Large intestine (tissue), 12 donors: ENCODE measurements at places on chromosomes 12 and 14. TPM values are rescaled to one million over a fixed set of nuclear protein-coding genes. Genes with fewer than 3 reads are reported as not detected.
A peak's percentile ranks its signal among the peaks of the same experiment; 100 is the strongest.

The SLCO1B3 gene
- polyA plus RNA-seq, result not detected

The CD4 gene
- 17.4 TPM for polyA plus RNA-seq

The IAPP gene
- 0.10 TPM for polyA plus RNA-seq

The FAIM2 gene
- 8.9 TPM for polyA plus RNA-seq

The FOXM1 gene
- 18.2 TPM for polyA plus RNA-seq

The SLC4A8 gene
- 6.3 TPM for polyA plus RNA-seq

The CCDC198 gene
- polyA plus RNA-seq, result 90.7 TPM

- DNase-seq, result no peak
Measured at GRCh38 chr12:24226745-24227350, 277.4 kb upstream of the SOX5 start.

DNA sequence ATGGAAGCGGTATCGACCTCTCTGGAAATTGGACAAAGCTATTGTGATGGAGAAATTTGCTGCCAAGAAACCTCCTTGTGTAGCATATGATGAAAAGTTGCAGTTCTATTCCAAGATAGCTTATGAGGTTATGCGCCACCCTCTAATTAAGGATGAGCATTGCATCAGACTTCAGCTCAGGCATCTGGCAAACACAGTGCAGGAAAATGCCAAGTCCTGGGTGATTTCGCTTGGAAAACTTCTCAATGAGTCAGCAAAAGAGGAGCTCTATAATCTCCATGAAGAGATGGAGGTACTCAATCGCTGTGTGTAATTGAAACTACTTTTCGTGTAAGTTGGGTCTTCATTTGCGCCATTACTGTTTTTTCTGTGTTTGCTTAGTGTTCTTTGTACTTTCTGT is 51.2 kb downstream of the DNAH10 start:
- no peak for DNase-seq

- DNase-seq, result no peak
Measured at GRCh38 chr12:29066011-29066588, 83.0 kb upstream of the FAR2 start.

DNA sequence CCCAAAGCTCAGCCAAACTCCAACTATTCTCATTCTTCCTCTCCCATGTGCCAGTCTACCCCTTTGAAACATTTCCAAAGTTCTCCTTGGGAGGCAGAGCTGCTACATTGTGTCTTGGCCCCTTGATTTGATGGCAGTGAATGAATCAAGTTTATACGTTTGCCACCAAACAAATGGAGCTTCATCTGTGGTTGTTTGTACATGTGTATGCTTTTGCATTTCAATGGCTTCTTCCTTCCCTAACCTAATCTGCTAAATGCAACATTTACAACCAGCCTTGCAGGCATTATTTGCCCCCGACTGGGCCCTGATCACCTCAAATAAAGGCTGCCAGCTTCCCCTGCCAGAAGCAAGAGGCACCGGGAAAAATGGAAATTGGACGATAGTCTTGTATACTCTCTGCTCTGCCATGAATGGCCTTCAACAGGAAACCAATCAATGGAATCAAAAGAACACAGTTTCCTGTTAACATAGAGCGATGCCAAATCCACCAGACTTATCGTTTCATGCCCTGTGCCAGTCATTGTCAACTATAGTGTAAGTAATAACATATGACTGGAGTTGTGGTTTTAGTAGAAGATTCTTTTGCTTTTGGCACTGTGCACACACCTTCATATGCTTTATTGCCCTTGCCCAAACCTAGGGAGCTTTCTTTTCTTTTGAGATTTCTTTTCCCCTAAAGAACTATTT is 97.8 kb downstream of the TMEM30B start:
- no peak for DNase-seq

GRCh38 chr12:108240027-108240785 is 98.9 kb downstream of the CMKLR1 start:
- no peak for DNase-seq

DNA sequence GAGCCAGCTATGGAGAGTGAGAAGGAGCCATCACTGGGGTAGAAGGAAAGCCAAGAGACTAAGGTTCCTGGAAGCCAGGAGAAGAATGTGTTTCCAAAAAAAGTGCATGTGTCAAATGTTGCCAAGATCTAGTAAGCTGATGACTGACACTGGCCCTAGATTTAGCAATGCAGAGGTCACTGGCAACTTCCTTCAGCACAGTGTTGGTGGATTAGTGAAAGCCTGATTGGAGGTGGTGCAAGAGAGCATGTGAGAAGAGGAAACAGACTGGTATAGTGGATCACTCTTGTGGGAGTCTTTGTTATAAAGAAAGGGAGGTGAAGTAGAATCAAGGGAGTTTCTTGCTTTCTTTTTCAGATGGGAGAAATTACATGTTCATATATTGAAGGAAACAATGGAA is 34.1 kb upstream of the CHGA start:
- no peak for DNase-seq

- DNase-seq, result no peak
Measured at GRCh38 chr14:92906823-92907222, 16.1 kb upstream of the CHGA start.

DNA sequence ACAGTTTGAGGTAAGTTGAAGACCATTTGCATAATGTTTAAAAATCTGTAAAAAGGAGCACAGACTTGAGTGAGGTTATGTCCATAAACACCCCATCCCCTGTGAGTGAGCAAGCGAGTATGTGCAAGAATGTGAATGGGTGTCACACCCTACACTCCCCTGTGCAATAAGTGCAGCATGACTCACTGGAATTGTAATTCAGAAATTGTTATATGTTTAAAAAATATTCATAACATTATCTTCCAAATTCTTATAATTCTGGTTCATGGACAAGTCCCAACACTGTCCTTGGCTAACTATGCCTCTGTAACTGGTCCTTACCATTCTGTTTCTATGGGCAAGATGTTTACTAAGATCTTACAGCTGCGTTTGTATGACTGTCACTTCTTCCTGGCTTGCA is 207.8 kb upstream of the FAR2 start:
- no peak for DNase-seq

- peak; percentile 26 for DNase-seq
Measured at GRCh38 chr14:32259368-32260013, 56.4 kb upstream of the RNU6-8 start.

- DNase-seq, result no peak
Measured at GRCh38 chr12:42809226-42809625, 219.7 kb upstream of the PRICKLE1 start.

DNA sequence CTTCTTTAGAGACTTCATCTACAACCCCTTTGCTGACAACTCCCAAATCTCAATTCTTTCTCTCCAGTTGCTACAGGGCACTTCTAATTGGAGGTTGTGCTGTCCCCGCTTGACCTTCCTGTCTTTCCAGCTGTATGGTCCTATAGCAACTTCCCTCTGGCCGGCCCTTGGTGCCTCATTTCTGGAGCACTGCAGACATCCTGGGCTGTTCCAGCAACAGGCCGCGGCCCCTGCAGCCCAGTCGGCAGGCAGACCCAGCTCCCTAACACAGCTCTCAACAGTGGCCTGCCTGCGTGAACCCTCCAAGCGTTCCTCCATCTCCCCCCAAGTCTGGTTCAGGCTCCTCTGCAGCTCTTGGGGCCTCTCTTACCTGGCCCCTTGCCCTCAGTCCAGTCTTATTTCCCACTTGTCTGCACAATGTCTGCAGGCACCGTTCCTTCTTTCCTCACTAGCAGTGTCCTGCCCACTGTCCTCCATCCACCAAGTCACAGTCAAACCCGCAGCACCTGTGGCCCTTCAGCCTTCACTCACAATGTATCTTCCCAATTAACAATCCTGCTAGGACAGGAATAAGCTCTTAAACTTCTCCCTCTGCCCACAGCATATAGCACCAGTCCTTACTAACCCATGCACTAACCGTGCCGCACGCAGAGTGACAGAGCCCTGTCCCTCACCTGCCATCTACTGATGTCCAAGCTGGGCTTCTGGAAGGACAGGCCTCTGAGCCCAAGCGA is 1.6 kb upstream of the EML1 start:
- DNase-seq, result no peak

DNA sequence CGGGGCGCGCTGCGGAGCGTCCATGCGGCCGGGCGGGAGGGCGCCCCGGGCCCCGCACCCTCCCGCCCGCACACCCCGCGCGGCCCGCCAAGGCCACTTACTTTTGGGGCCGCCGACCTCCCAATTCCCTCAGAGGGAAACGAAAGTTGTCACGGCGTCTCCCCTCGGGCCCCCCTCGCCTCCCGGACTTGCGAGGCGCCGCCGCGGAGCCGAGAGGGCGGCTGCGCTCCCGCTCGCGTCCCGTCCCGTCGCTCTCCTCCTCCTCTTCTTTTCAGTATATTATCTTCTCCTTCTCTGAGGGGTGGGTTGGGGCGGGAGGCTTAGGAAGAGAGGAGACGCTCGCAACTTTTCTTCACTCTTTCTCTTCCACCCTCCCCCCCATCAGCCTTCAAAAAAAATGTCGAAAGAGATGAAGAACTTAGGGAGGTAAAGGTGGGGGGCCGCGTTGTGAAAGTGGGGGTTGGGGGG is 613 bp downstream of the DUSP16 start:
- DNase-seq, result no peak

- no peak for DNase-seq
Measured at GRCh38 chr14:37712976-37713431, 117.6 kb downstream of the TTC6 start.

DNA sequence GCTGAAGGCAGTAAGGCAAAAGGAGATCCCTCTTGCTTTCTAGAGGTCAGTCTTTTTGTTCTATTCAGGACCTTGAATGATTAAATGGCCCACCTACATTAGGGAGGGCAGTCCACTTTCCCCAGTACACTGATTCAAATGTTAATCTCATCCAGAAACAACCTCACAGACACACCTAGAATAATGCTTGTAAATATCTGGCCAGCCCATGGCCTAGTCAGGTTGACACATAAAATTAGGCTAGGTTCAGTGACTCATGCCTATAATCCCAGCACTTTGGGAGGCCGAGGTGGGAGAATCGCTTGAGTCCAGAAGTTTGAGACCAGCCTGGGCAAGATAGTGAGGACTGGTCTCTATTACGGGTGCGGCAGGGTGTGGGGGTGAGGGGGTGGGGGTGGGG is 43.5 kb downstream of the MIPOL1 start:
- DNase-seq, result no peak

GRCh38 chr14:93027810-93028723 is 87.7 kb downstream of the ITPK1 start:
- no peak for DNase-seq

DNA sequence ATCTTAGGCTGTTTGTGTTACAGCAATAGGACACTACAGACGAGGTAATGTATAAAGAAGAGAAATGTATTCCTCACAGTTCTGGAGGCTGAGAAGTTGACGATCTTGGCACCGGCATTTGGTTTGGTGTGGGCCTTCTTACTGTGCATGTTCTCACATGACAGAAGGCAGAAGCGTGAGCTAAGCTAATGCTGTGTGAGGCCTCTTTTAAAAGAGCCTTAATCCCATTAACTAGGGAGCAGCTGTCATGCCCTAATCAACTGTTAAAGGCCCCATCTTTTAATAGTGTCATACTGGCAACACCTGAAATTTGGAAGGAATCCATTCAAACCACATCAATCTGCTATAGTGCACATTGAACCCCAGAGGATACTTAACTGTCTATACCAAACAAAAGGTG is 992.9 kb downstream of the GALC start:
- no peak for DNase-seq

DNA sequence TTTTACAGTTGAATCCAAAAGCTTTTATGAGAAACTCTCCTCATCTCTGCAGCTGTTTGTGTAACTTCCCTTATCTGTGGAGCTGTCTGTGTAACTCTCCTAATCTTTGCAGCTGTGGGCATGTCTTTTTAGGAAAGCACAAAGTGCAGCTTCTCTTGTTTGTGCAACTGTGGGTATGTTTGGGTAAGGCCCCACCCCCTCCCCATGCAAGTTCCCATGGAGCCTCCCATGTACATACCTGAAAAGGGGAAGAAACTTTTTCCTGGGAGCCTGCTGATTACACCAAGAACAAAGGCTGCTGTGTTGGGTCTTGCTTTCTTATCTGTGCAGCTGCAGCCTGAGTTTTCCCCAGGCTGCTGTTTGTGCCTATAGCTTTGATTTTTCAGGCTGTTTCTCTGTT is 42.7 kb upstream of the CDKN3 start:
- DNase-seq, result peak; percentile 55

GRCh38 chr14:35492569-35493014 is 41.4 kb upstream of the INSM2 start:
- DNase-seq, result no peak

DNA sequence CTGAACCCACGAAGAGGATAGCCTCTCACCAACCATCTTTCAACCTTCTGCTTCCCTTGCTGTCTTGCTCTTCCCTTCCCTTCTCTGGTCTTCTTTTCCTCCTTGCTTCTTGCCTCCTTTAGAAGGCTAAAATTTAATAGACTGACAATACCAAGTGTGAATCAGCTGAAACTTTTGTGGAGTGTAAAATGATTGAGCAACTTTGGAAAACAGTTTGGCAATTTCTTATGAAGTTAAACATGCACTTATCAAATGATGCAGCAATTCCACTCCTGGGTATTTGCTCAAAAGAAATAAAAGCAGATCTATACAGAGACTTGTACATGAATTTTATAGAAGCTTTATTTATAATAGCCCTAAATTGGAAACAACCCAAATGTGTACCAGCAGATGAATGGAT is 3.3 kb upstream of the KRT86 start:
- DNase-seq, result no peak

DNA sequence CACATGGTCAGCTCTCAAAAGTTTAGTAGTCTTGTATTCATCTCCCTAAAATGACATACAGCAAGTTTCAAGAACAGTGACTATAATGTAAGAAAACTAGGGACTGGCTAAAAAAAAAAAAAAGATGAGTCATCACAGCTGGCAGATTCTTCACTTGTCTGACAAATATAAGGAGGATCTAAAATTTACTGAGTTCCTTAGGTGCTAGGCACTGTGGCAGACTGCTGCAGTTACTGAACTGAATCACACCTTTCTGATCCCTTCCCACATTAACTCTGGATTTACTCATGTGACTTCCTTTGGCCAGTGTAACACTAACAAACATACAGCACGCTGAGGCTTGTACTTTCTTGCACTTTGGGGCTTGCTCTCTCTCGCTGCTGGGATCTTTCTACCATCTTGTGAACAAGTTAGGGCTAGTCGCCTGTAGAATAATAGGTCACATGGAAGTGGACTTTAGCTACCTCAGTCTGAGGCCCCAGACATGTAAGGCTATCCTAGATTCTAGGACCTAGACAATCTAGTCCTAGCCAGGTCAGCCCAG is 32.1 kb downstream of the BAZ1A start:
- DNase-seq, result no peak

DNA sequence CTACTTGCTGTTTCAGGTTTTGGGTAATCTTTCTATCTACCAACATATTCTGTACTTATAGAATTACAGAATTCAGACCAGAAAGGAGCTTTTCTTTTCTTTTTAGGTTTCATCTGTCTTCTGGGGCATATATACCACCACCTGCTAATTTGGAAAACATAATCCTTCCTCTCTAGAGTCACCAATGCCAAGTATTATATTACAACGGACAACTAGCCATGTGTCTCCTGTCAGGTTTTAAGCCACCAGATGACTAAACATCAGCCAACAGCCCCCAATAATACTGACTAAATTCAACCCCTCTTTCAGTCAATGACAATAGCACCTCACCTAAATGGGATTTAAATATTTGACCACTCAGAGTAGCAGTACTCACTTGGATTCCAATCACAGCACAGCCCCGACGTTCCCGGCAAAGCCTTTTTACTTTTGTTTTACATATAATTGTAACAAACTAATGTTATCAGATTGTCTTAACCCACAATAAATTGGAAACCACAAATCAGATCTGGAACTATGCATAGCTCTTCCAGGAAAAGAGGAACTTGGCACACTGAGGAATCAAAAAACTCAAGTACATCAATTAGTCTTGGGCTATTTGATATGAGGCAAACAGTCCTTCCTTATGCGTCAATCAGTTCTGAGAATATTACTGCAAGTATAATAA is 13.5 kb downstream of the SLC11A2 start:
- DNase-seq, result no peak

- DNase-seq, result no peak
Measured at GRCh38 chr12:27824126-27824842, 44.2 kb upstream of the MANSC4 start.
